ENCODE measurements at places on chromosomes 6 and 20.

GRCh38 chr20:1397710-1398109 is 4.9 kb upstream of the FKBP1A start:
- ATAC-seq = no peak

DNA sequence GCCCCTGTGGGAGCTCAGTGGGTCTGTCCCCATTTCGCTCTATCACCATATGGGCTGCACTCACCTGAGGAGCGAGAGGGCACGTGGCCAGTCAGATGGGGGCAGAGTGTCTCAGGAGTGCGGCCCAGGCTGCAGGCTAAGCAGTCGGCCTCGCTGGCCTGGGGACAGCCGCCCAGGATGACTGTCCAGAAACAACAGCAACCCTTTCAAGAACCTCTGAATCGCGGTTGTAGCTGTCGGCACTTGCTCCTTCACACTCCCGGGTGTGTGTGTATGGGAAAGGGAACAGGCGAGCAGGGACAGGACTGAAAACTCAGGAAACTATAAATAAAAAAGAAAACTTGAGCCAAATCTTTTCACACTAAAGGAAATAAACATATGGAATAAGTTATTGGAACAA is 63.1 kb downstream of the TFAP2A start:
- no peak for ATAC-seq

DNA sequence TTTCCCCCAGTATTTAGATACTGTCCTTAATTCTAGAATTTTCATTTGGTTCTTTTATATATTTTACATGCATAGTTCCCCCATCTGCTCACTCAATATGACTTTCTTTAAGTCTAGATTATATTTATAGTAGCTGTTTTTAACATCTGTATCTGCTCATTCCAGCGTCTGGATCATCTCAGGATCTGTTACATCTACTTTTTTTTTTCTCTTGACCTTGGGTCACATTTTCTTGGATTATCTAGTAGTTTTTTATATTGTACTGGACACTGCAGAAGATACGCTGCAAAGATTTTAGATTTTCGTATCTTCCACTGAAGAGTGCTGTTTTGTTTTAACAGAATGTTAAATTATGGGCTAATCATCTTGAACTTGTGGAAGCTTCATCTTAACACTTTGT is 20.7 kb downstream of the RAB22A start:
- no peak for ATAC-seq

GRCh38 chr6:14656078-14656521 is 538.5 kb downstream of the CD83 start:
- ATAC-seq = no peak

GRCh38 chr6:163943607-163944385 is 529.3 kb downstream of the QKI start:
- ATAC-seq = no peak

- ATAC-seq = no peak
These were observed 187.5 kb downstream of the MOXD1 start for GRCh38 chr6:132213732-132214131.

- ATAC-seq = no peak
These were observed 191.5 kb downstream of the CDH4 start for GRCh38 chr20:61443443-61444126.
